Suppressor macrophage treated with lipopolysaccharide for 1 hour (primary cell): ENCODE measurements at places on chromosomes 12 and 14.
A peak's percentile ranks its signal among the peaks of the same experiment; 100 is the strongest.

GRCh38 chr12:58533652-58534051 lies 386.7 kb downstream of the LRIG3 start:
- no peak for DNase-seq

- peak; percentile 72 for DNase-seq
Measured at GRCh38 chr14:64692986-64693809, 11.0 kb upstream of the PLEKHG3 start.

DNA sequence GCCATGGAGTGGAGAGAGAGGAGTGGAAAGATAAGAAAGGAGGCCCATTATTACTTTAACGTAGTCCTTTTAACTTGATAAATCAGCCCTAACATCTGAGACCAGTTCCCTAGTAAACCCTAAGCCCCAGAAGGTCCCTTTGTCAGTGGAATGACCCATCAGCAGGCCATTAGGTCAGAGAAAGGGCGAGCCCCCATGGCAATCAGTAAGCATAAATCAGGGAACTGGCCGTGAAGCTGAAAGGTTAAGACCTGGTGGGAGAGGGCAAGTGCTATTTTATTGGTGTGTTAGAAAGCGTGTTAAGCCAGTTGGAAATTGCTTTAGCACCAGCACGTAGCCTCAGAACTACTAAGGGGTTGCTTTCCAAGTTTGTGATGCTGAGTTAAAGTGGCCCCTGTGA lies 708.0 kb downstream of the BCL11B start:
- DNase-seq = no peak

DNA sequence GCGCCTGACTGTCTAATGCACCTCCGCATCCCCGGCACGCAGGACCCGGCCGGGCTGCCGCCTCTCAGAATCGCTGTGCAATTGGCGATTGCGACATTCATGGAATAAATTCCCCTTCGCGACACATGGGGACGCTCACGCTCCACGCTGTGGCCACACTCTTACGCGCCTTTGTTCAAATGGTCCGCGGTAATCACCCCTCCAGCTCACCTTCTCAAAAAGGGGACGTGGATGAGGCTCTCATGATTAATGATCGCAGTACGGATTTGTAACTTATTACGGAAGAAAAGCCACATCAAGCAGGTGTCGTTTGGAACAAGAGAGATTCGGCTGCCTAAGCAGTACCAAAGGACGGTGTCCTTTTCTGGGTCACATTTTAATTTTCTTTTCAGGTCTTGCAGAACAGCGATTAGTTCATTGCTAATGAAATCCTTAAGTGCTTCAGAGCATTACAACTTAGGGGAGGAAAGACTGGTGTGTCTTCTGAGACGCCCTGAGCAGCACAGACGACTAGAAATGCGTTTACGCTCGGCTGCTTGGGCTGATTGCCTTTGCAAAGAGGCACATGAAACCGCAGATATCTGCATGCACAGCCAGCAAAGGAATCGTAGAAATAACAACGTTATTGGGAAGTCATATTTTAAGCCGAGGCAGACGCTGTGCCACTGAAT lies 37.3 kb upstream of the ADGRD1 start:
- DNase-seq = peak; percentile 81

GRCh38 chr14:105055334-105055733 lies 9.9 kb downstream of the GPR132 start:
- DNase-seq = no peak

GRCh38 chr12:8687846-8688601 lies 9.8 kb upstream of the RIMKLB start:
- peak; percentile 32 for DNase-seq

GRCh38 chr14:104635717-104636116 lies 31.1 kb upstream of the TMEM179 start:
- no peak for DNase-seq

- no peak for DNase-seq
Measured at GRCh38 chr12:116480210-116480810, 78.9 kb upstream of the MAP1LC3B2 start.

DNA sequence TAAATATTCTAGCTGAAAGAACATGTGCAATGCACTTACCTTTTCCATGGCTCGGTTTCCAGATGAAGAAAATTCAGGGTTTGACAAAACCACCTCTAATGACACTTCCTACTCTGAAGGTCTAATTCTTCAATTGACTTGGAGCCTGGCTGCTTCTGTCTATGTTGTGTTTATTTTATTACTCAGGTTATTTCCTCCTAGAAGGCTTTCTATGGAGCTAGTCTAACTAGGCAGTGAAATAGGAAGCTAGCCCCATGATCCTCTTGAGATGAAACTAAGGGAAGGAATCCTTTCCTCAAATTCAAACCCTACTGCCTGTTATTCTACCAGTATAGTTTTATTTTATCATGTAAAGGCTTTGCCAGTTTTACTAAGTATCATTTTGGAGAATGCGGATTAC lies 20.9 kb upstream of the IFNG-AS1 start:
- no peak for DNase-seq

GRCh38 chr12:70853326-70853725 lies 67.2 kb downstream of the PTPRR start:
- DNase-seq = peak; percentile 1

DNA sequence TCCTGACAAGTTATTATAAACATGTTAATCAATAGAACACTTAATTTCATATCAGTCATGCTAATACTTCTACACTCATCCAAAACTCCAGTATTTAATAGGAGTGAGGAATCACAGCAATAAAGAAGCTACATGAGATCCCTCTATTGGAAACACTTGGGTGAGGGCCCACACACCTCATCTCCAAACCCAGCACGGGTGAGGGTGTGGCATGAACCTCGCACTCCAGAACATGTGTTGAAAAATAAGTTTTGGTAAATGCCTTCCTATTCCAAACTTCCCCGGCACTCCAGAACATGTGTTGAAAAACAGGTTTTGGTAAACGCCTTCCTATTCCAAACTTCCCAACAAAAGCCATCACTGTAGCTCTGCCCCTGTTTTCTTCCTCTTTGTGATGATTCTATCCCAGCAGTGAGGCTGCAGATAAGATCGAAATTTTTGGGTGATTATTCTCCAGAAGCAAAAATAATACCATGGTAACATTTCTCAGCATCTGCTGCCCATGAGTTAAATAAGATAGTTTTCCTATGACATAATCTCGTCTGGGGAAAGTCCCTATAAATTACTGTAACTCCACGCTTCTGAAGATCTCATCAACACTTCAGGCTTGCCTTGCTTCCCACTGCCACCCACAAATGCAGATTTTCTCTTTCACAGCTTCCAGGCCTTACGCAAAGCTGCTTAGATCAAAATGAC lies 24.4 kb upstream of the PTPRB start:
- DNase-seq = peak; percentile 41

DNA sequence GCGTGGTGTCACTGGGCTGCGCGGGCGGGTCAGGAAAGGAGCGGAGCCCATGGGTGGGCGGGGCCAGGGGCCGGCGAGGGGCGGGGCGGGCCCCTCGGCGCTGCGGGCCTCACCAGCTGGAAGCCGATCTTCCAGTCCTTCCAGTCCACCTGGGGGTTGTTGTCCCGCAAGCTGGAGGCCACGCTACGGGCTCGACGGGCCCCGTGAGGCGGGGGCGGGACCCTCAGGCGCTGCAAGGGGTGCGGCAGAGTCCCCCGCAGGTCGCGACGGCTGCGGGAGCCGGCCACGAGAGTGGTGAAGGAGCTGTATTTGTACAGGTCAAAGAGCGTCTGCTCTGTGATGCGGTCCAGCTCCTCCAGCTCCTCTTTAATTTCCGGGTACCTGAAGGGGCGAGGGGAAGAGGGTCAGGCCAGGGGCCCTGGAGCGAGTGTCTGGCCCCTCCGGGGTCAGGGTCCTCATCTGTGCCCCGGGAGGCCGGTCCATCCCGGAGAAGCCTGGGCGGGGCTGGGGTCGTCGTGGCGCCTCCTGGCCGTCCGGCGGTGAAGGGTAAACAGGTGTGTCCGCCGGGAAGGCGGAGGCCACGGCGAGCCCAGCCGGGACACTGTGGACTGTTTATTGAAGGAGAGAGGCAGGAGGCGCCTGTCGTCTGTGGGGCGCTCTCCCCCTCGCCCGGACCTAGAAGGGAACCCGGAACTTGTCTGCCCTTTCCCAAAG lies 11.9 kb downstream of the SCNN1A start:
- peak; percentile 95 for DNase-seq

DNA sequence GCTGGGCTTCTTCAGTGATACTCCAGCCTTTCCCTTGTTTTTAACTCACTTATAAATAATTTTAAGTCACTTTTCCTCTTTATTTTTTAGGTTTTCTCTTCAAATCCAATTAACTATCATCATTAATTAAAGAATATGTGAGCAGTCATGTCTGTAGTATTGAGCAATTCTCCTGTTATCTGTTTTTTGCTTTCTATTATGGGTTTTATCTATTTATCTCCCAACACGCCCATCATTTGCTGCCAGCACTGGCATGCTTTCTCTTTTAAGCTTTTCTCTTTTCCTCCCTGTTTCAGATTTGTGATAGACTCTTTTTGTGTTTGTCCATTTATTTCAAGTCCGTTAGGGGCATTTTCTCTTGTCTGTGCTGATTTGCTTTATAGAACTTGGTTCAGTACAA lies 72.3 kb downstream of the CRADD start:
- no peak for DNase-seq

DNA sequence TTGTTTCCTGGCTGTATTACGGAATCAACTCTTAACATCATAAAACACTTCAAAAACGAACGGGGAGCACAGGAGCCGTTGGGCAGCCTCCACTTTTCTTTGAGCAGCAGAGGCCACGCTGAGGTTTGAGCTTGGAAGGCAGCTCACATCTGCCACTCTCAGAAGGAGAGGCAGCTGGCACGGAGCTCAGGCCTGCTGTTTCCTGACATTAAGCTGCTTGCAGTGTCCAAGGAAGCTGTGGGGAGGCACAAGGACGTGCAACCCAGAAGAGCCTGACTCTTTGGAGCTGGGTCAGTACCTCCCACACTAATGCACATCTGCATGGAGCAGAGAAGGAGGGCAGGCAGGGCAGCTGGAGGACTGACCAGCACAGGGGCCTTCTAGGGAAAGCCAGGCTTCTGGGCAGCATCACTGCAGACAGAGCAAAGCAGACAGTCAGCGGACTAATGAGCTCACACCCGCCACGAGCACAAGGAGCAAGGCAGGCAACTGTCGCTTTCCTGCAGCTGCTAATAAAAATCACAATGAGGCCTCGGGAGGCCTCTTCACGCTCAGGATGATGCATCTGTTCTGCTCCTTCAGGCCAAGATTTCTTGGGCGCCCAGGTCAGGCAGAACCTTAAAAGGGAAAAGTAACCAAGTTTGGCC lies 211.1 kb downstream of the GLT1D1 start:
- no peak for DNase-seq

DNA sequence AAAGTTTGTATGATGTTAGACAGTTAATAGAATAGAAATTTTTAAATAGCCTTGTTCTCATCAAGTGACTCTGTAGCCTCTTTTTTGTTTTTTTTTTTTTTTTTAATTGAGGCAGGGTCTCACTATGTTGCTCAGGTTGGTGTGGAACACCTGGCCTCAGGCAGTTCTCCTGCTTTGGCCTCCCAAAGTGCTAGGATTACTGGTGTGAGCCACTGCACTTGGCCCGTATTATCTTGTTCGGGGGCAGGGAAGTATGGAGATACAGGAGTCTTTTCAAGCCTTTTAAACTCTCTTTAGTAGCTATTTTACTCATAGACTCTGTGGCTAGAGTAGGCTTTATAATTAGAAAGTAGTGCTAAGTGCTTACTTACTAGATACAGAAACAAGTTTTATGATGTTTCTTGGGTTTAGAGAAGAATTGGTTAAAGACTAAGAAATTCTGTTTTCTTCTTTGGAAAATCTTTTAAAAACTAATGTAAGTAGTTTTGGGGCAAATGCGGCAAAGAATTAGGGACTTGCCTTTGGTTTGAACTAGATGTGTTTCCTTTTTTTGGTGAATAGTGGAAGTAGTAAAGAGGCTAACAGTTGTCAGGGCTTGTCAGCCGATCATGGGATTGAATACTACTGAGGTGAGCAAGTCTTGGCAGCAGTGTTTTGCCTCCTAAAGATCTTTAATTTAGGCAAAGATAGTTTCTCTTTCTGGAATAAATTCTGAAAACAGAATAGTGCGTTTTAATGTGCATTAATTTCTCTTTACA lies 31.3 kb downstream of the FBXO34 start:
- peak; percentile 35 for DNase-seq

DNA sequence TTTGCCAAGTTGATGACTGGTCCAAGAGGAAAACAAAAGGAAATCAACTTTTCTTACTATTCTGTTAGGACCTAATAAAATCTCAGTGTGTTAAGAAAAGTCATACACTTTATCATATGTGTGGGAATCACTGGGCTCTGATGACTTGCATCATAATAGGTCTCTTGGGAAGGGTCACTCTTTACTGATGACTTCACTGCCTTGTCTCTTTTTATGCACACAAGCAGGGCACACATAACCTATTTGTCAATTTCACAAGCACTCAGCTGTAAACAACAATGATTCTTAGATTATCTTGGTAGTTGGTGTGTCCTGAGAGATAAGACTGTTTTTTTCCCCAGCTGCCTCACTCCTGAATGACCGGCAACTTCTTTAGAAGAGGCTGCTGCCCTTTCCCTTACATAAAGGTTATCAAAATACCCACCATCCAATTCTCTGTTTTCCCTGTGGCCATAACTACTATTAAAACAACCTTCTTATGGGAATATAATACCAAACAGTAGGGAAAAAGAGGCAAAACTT lies 50.9 kb upstream of the INSM2 start:
- no peak for DNase-seq

GRCh38 chr12:77089686-77090220 lies 24.4 kb upstream of the E2F7 start:
- no peak for DNase-seq

- no peak for DNase-seq
Measured at GRCh38 chr12:54140588-54141388, 48.0 kb downstream of the SMUG1 start.

GRCh38 chr12:121003650-121004049 lies 12.6 kb downstream of the C12orf43 start:
- DNase-seq = peak; percentile 47

DNA sequence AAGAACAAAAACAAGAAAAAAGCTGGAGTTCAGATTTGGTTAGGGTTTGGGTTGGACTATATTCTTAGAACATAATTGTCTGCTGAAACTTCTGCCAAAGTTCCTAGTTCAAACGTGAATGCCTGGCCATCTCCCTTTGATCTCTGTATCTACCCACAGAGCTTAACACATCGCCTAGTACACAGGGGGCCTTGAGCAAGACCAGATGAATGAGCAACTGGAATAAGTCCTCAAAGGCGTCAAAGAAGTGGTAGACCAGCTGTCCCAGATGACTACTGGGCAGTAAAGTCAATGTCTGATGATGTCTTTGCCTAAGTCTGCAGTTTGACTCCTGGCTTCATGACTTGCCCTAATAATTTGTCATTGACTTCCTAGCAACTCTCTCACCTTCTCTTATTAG lies 13.9 kb upstream of the STAB2 start:
- DNase-seq = no peak

DNA sequence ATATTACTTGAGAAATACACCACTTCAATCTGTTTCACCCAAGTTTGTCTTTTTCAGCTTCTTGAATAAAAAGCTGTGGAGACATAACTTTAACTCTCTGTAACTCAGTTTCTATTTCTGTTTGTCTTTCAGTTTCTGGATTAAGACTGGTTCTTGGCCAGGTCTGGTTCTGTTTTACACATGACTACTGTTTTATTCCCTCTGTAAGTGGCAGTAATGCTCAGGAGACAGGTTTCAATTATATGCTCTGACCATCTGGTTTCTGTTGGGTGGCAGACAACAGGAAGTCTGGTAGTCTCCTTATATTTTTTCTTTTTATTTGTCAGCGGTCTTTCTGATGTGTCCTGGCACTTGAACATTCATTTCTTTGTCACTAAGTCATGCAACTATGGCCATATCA lies 102.9 kb downstream of the RPS29 start:
- no peak for DNase-seq
